ENCODE measurements at places on chromosomes 4 and X.
A peak's percentile ranks its signal among the peaks of the same experiment; 100 is the strongest.

GRCh38 chr4:123444290-123444731 is 47.7 kb downstream of the SPRY1 start:
- DNase-seq = peak; percentile 18

DNA sequence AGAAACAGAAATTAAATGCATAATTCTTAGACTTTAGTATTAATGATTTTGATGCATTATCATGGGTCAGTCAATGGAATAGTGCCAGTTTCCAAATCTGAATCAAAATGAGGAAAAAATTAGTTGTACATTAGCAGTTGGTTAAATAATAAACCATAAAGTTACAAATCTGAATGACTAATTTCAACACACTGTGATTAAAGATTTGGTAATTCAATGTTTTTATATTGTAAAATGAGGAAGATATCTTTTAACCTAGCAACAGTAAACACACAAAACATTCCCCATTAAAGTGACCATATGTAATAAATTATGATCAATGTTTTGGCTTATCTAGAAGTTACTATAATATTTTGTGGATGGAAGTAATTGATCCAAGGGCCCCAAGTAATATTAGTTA is 1.6 kb downstream of the FBXO8 start:
- DNase-seq = no peak

DNA sequence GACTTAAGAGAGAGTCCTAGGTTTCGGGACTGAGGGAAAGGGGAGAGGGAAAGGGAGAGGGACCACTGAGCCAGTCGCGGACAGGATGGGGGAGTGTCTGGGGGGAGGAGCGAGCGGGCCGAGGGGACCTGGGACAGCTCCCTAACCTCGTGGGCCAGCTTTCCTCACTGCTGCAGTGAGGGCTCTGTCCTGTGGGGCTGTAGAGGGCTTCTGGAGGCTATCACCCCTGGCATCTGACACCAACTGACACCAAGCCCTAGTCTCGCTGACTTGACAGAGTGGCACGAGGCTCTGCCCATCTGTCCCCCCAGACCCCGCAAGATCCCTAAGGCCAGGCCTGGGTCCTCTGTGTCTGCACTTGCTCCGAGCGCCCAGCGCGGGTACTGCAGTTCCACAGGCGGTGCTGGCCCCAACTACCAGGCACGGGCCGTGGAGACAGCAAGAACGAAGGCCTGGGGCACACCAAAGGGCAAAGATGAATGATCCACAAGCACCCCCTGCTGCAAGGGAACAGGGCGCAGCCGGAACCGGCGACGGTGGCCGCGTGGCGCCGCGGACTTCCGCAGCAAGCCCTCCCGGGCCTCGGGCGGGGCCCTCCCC is 465 bp downstream of the HAUS7 start:
- DNase-seq = no peak

DNA sequence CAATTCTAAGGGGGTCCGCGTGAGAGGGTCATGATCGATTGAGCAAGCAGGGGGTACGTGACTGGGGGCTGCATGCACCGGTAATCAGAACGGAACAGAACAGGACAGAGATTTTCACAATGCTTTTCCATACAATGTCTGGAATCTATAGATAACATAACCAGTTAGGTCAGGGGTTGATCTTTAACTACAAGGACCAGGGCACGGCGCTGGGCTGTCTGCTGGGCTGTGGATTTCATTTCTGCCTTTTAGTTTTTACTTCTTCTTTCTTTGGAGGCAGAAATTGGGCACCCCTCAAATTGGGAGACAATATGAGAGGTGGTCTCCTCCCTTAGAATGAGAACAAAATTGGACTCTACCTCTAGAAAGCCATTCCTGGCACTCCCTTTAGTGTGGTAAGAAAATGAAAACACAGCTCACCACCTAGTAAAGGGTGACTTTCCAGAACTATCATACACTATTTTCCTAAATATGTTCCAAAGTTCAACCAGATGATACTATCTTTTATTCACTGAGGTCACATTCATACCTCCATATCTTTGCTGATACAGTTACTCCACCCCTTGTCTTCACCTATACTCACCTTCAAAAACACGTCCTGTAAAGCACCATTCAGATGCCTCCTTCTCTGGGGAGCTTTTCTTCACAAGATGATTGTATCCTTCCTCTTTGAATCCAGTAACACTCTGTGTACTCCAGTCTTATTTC is 1058.3 kb upstream of the SLIT2 start:
- DNase-seq = no peak
